DMS53 (cell line): ENCODE measurements at places on chromosomes 4 and X.

DNA sequence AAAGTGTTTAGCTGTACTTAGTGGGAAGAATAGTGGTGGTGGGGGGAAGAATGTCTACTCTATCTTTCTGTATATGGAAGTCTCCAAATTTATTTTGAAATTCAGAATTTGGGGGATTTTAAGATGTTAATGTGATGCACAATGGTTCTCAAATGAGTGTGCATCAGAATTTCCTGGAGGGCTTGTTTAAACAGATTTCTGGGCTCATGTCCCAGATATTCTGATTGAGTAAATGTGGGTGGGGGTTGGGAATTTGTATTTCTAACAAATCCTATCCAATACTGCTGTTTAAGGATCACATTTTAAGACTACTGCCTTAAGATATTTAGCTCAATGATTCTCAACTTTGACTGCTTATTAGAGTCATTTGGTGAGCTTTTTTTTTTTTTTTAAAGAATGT lies 15.1 kb upstream of the INTS6L start:
- no peak for DNase-seq

DNA sequence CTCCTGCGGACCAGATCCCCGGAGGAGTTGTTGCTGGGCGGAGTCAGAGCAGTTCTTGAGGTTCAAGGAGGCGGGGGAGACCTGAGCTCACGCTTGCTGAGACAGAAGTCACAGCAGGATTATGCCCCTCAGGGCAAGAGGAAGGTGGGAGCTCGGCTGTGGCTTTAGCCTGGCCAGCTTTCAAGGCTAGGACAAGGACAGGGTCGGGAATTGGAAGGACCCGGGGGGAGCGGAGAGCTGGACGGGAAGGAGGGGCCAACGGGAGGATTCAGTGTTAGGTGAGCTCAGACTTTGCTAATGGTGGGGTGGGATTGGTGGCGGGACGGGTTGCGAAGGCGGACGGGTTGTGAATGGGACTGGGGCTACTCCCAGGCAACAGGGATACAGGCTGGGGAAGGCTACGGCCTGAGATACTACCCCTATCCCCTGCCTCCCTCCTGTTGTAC lies at the start of gene RIBC1:
Gene RIBC1, plus strand, starts transcription at position 13 of the 446 bp plus-strand sequence. CDS start 3,404 bp downstream, outside the sequence.
- peak; percentile 85 for DNase-seq

- no peak for DNase-seq
These were observed 35.2 kb downstream of the RNF175 start for GRCh38 chr4:153724606-153725005.

DNA sequence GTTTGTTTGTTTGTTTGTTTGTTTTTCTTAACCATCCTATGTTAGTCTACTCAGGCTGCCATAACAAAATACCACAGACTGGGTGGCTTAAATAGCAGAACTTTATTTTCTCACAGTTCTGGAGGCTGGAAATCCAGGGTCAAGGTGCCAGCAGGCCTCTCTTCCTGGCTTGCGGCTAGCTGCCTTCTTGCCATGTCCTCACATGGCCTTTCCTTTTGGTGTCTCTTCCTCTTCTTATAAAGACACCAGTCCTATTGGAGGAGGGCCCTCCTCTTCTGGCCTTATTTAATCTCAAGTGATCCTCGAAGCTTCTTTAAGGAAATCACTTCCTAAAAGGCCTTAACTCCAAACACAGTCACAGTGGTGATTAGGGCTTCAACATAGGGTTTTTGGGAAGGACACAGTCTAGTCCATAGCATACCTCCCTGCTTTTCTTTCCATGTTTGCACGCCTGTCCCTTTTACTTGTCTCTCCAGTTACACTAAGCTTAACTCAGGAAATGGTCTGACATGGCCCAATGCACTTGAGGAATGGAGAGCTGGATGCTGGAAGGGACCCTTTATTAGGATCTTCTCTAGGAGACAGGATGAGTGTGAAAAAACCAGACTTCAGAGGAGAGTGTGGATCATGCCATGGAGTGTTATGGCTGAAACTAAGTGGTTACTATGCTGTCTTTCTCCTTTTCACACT lies 36.0 kb upstream of the MGST2 start:
- DNase-seq = peak; percentile 18

GRCh38 chr4:123158576-123158975 lies 236.2 kb upstream of the NUDT6 start:
- DNase-seq = no peak

- DNase-seq = no peak
These were observed 96.5 kb upstream of the BEND4 start for GRCh38 chr4:42248972-42249371.

DNA sequence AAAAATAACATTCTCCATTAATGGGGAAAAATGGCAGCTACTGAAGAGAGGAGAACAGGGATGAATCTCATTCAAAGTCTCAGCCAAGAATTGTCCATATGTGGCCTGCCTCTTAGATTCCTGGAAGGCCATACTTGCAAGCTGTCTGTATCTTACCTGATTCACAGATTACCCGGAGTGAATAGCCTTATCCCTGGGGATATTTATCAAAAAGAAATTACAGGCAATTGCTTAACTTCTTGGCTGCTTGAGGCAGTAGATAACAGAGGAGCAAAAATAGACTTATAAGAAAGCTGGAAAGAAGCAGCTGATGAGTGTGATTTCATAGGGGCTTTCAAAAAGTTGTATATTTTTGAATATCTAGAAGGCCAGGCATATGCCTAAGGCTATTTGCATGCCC lies 68.8 kb upstream of the PPP1R2C start:
- DNase-seq = no peak
